Mesothelial cell of epicardium (in vitro differentiated cells): ENCODE measurements at places on chromosomes 3 and 15. TPM values are rescaled to one million over a fixed set of nuclear protein-coding genes. Genes with fewer than 3 reads are reported as not detected.
A peak's percentile ranks its signal among the peaks of the same experiment; 100 is the strongest.

DNA sequence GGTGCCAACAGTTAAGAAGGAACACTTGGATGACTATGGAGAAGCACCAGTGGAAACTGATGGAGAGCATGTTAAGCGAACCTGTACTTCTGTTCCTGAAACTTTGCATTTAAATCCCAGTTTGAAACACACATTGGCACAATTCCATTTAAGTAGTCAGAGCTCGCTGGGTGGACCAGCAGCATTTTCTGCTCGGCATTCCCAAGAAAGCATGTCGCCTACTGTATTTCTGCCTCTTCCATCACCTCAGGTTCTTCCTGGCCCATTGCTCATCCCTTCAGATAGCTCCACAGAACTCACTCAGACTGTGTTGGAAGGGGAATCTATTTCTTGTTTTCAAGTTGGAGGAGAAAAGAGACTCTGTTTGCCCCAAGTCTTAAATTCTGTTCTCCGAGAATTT lies 3.0 kb downstream of the SKIL start:
- H3K36me3 ChIP-seq = peaks cover 36% of the 10 kb centered on the region
- H3K27ac ChIP-seq = peak overlapping the region; percentile 97
- peak overlapping the region; percentile 87 for H3K4me3 ChIP-seq
- DNase-seq = no peak
- H3K27me3 ChIP-seq = no peaks in the 10 kb centered on the region

DNA sequence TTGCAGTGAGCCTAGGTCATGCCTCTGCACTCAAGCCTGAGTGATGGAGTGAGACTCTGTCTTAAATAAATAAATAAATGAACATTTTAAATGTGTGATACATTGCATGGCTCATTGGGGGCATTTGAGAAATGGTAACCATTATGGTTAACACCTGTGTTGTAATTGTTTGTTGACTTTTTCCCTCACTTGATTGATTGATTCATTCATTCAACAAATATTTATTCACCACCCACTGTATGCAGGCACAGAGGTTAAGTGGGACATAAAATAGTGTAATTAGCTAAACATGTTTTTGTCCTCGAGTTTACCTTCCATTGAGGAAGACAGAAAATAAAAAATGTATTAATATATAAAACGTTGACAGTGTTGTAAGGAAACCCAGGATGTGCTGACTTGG lies 127.1 kb upstream of the ANKRD28 start:
- no peak for DNase-seq
- H3K4me1 ChIP-seq = no peaks in the 10 kb centered on the region
- H3K27ac ChIP-seq = no peak overlapping the region
- no peak overlapping the region for H3K4me3 ChIP-seq

- peaks cover 12% of the 10 kb centered on the region for H3K36me3 ChIP-seq
- peaks cover 9% of the 10 kb centered on the region for H3K4me1 ChIP-seq
- H3K27me3 ChIP-seq = no peaks in the 10 kb centered on the region
- DNase-seq = no peak
- H3K27ac ChIP-seq = no peak overlapping the region
Measured at GRCh38 chr3:55826097-55826496, 339.0 kb upstream of the WNT5A start.

DNA sequence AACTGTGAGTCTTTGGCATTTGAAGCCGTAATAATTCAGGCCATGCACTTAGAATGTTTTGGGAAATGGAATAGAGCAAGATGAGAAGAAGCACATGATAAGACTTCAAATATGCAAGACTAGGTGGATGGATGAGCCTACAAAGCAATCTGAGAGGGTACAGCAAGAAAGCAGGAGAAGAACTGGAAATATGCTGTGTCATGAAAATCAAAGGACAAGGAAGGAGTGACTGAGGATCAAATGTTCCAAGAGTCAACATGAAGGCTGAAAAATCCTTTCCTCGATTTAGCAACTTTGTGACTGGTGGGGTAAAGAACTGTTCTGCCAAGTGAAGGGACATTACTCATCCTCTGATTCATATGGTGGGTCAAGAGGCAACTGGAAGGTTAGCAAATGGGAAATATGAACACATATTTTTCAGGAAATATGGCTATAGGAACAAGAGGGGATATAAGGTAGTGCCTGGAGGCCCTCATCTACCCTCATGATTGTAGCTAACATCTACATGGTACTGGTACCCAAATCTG lies 803.7 kb upstream of the ARRDC4 start:
- no peak for DNase-seq
- no peaks in the 10 kb centered on the region for H3K36me3 ChIP-seq
- no peaks in the 10 kb centered on the region for H3K4me1 ChIP-seq
- H3K27me3 ChIP-seq = peaks cover 7% of the 10 kb centered on the region

DNA sequence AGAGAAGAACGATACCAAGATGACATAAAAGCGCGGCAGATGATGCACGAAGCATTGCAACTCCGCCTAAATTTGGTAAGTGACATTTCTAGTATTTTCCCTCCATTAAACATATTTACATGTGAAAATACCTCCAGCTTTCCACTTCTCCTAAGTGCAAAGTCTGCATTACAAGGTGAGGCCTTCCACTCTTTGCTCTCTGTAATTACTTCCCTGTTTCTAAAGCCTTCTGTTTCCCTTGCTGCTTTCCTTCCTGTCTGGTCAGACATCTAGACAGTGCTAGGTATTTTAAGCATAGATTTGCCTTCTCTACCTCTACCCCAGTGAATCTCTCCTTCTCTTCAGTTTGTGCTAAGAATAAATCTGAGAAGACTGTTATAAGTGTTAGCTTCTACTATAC lies 1.9 kb downstream of the P2RY12 start:
- no peak overlapping the region for H3K4me3 ChIP-seq
- no peak for DNase-seq
- no peaks in the 10 kb centered on the region for H3K27me3 ChIP-seq
- peaks cover 5% of the 10 kb centered on the region for H3K36me3 ChIP-seq
- peaks cover 10% of the 10 kb centered on the region for H3K4me1 ChIP-seq
- H3K27ac ChIP-seq = no peak overlapping the region

DNA sequence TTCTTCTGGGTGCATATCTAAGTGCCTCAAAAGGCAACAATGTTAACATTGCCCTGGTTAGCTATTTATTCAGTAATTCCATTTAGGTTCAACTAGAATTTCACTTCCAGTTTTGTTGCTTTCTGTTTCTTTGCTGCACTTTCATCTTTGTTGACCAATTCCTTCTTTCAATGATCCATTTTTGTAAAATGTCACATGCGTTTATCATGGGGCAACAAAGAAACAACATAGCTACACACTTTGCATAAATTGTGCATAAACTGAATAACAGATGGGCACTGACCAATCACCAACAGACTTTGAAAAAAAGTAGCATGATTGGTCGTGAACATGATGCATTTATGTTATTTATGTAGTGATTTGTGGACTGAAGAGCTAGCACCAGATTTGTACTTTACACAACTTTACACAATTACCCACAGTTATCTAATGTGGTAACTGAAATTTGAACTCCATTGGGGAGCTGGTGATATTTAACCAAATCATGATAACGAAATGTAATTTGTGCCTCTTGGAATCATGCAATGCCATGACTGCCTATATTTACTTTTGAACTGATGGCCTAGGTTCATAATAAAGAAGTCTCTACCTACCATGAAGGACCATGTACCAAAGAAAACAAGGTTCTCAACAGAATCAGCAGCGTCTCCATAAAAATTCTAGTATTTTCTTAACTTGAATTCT lies 7.1 kb upstream of the CPOX start:
- H3K36me3 ChIP-seq = no peaks in the 10 kb centered on the region
- no peaks in the 10 kb centered on the region for H3K4me1 ChIP-seq
- H3K27ac ChIP-seq = no peak overlapping the region
- no peak for DNase-seq

DNA sequence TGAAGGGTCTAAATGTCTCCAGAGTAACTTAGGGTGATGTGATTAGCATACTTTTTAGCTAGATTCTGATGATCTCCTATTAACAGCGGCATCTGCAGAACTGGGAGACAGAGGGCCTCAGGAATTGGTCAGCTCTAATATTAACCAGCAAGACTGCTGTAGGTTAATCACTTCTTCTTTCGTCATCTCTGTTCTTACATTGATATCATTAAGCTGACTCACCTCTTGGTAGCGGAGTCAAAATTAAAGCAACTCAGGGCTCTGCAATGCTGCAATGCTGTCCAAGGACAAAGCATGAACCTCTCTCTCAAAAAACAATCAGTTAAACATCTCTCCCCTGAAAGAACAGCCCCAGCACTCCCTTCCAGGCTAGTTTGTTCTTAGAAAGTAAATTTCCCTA lies 57.5 kb upstream of the TRA2B start:
- no peak overlapping the region for H3K27ac ChIP-seq
- DNase-seq = no peak
- H3K4me1 ChIP-seq = no peaks in the 10 kb centered on the region

GRCh38 chr3:162112719-162113118 lies 616.1 kb downstream of the OTOL1 start:
- peaks cover 11% of the 10 kb centered on the region for H3K4me1 ChIP-seq
- H3K27me3 ChIP-seq = no peaks in the 10 kb centered on the region
- H3K27ac ChIP-seq = no peak overlapping the region
- H3K4me3 ChIP-seq = no peak overlapping the region
- no peak for DNase-seq

GRCh38 chr3:110783541-110783940 lies 288.1 kb upstream of the NECTIN3 start:
- H3K27me3 ChIP-seq = no peaks in the 10 kb centered on the region
- peaks cover 7% of the 10 kb centered on the region for H3K36me3 ChIP-seq
- no peak for DNase-seq

DNA sequence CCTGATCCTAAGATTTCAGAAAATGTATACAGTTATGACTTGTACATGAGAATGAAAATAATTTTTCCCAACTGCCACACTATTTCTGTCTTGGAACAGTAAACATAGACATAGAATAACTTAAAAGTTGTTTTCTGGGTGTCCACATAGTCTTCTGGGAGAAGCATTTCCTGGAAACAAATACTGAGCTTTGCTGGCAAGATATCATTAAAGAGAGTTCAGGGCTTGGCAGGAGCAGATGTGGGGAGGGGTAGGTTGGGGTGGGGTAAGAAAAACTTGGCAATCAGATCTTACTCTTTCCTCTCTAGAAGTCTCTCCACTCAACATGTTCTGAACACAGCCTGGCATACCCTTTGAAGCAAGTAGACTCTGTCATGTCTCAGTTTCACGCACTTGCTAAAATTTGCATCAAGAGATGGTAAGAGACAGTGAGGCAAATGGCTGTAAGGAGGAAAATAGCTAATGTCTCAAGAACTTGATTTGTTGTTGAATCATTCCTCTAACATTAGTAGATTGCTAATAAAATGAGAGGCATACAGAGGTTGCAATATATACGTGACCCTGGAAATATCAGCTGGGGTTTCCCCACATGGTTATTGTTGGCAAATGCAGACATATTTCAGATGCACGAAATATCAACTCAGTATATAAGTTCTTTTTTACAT lies 27.3 kb upstream of the ABI3BP start:
- no peak overlapping the region for H3K4me3 ChIP-seq
- peaks cover 2% of the 10 kb centered on the region for H3K4me1 ChIP-seq
- H3K36me3 ChIP-seq = no peaks in the 10 kb centered on the region
- no peak overlapping the region for H3K27ac ChIP-seq
- H3K27me3 ChIP-seq = no peaks in the 10 kb centered on the region

DNA sequence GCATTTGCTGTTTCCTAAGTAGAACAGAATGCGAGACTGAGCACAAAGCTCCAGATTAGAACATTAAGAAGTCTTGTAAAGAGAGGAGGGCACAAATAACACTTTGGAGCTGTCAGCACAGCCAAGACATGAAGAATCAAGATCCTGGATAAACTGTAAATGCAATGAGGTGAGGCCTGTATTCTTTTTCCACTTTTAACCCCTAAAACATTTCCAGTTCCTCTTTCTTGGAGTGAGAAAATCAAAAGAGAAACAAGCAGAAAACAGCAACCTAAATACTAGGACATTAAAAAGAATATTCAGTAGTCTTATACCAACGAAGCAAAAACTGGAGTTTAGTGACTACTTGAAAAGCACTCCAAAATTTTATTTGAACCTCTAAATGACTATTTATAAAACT lies 204.3 kb downstream of the ZBTB20 start:
- H3K4me3 ChIP-seq = no peak overlapping the region
- DNase-seq = no peak
- H3K27me3 ChIP-seq = no peaks in the 10 kb centered on the region
- no peak overlapping the region for H3K27ac ChIP-seq

DNA sequence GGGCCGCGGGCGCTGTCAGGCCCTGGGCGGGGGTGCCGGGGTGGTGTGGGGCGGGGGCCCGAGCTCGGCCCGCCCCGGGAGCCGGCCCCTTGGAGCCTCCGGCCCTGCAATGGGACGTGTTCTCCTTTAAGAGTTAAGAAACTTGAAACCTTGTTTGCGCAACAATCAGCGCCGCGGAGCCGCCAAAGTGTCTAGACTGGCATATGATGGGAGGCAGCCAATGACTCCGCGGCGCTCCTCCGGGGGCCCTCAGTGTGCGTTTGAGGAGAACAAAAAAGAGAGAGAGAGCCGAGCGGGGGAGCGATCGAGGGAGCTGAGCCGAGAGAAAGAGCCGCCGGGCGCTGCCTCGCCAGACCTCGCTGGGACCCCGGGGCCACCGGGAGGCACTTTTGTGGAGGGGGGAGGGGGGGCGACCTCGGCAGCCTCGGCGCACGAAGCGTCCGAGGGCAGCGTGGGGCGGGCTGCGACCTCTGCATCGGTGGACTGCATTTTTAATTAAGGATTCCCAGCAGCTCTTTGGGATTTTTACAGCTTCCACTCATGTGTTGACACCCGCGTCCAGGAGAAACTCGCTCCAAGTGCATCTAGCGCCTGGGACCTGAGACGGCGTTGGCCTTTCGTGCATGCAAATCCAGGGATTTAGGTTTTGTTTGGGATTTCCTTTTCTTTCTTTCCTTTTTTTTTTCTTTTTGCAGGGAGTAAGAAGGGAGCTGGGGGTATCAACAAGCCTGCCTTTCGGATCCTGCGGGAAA lies at the start of gene SMAD6:
TSS of gene SMAD6 (plus strand) at position 202 of the 752 bp plus-strand sequence. CDS start 1,023 bp downstream, outside the sequence.
- peak within 1 kb of the TSS; percentile 92 for H3K4me3 ChIP-seq
- DNase-seq = peak; percentile 94
- peaks cover 18% of the 10 kb centered on the region for H3K36me3 ChIP-seq
- peak within 1 kb of the TSS; percentile 97 for H3K27ac ChIP-seq
- no peaks in the 10 kb centered on the region for H3K27me3 ChIP-seq
- peaks cover 36% of the 10 kb centered on the region for H3K4me1 ChIP-seq

RAB27A gene
- 9.5 to 13.1 TPM (median 12.1 TPM) in 3 replicates for total RNA-seq

EPHA3 gene
- total RNA-seq = 4.2 to 4.5 TPM (median 4.4 TPM) in 3 replicates

TMEM212 gene
- total RNA-seq = not detected in 3 replicates

GOLGA6L6 gene
- total RNA-seq = not detected in 3 replicates

RTP3 gene
- not detected in 3 replicates for total RNA-seq

CRYGS gene
- total RNA-seq = 4.0 to 4.5 TPM (median 4.4 TPM) in 3 replicates

CLRN1 gene
- total RNA-seq = not detected in 3 replicates

PTPN9 gene
- 32.1 to 36.2 TPM (median 32.1 TPM) in 3 replicates for total RNA-seq

GNAT1 gene
- total RNA-seq = 0.27 to 0.98 TPM (median 0.55 TPM) in 3 replicates

PLSCR2 gene
- 0.31 TPM in 1 of 3 replicates, not detected in the others for total RNA-seq

TMEM108 gene
- total RNA-seq = 14.8 to 17.4 TPM (median 17.3 TPM) in 3 replicates

INKA1 gene
- total RNA-seq = 7.7 to 9.4 TPM (median 8.4 TPM) in 3 replicates

CDCP1 gene
- 1.3 to 1.4 TPM (median 1.3 TPM) in 3 replicates for total RNA-seq

CAPN3 gene
- total RNA-seq = 12.2 to 13.7 TPM (median 12.8 TPM) in 3 replicates

RRP9 gene
- 20.5 to 20.9 TPM (median 20.6 TPM) in 3 replicates for total RNA-seq
